ENCODE measurements at places on chromosomes 6 and 20.

DNA sequence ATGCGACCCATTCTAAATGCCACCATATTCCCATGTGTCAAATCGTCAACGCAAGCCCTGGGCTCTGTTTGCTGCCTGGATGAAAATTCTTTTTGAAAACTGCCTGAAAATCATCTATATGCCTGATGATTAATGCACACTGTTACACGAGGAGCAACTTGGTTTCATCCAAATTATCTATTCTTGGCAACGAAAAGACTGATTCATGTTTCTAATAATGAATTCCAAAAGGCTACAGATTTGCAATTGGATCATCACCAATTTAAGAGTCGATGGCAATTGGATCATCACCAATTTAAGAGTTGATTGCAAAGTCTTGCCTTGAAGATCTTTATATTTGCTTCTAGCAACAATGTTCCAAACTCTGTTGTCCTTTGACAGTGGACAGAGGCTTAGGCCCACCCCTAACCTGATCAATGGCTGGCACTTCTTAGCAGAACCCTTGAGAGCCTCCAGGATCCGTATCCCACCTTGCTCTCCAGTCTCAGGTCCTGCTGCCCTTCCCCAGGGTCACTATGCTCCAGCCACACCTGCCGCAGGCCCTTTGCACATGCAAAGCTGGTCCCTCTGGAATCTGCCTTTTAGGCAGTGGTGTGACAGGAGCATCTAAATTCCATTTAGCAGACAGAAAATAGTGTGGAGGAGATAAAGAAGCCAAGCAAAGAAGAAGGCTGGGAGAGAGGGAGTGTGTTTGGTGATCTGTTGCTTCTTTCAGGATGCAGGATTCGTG lies 460.9 kb upstream of the SULF2 start:
- no peak for DNase-seq

DNA sequence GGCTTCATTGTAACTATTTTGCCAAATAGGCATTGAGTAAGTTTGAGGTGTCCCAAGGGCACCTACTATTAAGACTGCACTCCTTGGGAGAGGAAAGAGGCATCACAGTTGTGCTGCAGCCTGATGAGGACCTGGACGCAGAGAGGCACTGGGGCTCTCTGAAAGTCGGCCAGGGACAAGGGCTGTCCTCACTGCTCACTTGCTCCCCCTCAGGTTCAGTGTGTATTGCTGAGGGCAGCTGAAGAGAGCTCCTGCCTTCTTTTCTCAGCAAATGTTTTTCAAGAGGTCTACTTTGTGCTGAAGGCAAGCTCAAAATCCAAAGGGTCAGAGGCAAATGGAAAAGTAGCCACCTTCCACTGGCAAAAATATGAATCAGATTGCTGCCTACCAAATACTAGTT lies 331.8 kb downstream of the RIMS1 start:
- peak; percentile 37 for DNase-seq

DNA sequence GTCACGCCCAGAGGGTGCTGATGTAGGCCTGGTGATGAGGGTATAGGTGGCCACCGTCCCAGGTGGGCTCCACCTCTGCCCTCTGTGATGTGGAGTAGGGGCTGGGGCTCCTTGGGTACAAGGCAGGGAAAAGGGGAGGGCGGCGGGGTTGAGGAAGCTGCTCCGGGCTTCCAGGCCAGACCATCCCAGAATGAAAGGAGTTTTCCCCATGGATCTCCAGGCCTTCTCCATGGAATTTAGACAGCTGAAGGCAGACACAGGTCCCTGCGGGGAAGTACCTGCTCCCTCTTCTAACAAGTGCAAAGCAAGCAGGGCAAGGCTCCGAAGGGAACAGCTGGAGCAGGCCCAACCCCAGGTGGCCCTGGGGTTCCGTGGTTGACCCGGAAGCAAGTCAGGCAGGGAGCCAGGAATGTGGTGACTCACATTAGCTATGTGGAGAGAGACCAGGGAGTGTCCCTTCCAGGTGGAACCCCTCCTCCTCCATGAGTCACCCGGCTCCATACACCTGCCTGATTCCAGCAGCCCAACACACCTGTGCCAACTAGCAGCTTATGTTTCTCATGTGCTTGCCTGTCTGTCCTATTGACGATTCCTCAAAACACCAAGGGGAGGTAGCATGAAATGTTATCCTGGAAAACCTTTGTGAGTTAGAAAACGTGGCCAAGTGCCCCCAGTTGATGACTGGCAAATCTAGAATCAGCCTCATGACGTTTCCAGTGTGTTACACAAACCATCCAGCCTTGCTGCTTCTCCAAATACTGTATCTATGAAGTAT lies 59.7 kb upstream of the SNX9 start:
- DNase-seq = peak; percentile 100

DNA sequence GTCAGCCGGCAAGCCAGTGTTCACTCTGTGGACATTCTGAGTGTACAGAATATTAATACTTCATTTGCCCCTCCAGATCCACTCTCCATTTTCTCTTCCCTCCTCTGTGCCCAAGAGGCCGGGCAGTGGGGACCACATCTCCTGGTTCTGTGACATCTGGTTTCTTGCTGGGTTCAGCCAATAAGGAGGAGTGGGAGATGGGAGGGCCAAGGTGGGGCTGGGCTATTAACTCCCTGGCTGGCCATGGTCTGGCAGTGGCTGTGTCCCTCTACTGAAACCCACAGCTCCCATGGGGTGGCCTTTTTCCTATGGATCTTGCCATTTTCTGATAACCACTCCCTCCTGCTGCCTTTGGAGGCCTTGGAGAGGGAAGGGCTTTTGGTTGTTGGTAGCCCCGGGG lies 30.0 kb upstream of the SALL4 start:
- no peak for DNase-seq

- no peak for DNase-seq
Measured at GRCh38 chr6:167499161-167499660, 174.3 kb downstream of the TTLL2 start.

All from epithelial cell of esophagus (primary cell).